NCI-H2081 (cell line): ENCODE measurements at places on chromosomes 5 and 9.
A peak's percentile ranks its signal among the peaks of the same experiment; 100 is the strongest.

DNA sequence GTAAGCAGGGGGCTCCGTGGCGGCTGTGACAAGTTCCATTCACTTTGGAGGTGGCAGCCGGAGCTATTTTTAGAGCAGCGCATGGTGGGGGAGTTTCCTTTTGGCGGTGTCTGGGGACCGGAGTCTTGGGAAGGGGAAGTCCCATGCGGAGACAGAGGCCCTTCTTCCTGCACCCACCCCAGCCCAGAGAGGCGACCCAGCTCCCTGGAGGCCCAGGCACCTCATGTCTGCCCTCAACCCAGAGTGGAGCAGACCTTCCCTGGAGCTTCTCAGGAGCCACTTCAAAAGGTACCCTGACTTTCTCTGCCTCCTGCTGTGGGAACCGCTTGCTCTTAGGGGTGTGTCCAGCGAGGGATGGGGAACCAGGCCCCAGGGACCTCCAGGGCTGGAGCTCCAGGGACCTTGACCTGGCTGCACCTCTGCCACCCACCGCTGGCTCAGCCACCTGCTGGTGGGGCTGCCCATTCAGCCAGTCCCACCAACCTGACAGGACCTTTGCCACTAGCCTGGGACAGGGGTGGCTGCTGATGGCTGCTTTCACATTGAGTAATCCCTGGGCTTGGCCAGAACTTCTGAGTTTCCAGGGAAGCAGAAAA, 34.1 kb downstream of the NEK6 start:
- no peak for DNase-seq

DNA sequence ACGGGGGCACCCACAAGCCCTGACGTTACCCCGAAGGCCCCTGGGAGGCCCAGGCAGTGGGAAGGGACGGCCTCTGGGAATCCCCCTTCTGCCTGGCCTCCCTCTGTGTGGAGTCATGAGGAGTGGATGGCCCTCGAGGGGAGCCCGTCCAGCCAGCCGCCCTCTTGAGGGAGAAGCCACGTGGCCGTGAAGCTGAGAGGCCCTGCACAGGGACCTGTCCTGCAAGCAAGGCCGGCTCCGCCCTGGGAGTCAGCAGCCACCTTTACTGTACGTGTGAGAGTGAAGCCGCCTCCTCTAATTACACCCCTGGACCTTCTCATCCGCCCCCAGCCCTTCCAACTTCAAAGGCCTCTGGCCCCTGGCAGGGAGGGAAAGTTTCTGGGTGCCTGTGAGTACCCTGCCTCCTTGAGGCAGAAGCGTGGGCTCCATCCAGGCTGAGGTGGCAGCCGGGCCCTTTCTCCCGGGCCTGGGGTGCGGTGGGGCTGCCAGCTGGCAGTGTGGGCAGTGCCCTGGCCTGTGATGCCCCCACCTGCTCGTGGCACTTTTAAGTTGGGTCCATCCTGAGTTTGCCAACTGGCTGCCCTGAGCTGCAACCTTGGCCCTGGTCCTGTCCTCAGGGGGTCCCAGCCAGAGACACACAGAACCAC, 55.9 kb upstream of the EGFL7 start:
- no peak for DNase-seq

DNA sequence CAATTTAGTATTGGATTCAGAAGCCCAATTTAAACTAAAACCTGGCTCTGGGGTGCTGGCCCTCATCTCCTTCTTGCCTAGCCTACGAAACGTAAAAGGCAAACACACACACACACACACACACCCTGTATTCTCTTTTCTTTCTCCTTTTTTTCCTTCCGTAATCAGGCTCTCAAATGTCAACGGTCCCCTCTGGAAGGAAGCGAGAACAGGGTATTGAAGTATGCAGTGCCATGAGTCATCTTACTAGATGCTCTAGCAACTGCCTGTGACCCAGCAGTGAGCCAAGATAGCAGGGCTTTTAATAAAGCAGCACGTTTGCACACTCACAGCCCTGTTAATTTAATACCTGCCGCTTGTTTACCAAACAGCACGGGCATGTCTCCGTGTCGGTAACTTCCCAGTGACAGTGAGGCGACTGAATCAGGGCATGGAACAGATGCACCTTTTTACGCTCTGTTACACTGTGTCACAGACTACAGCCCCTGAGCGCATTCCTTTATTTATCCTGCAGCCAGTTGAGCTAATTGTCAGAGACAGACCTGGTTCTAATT, 243.8 kb downstream of the BNC2 start:
- DNase-seq: peak; percentile 10

- DNase-seq: no peak
Measured at GRCh38 chr9:126721564-126721981, 83.3 kb upstream of the ZBTB43 start.
